ENCODE measurements at places on chromosomes 13 and 19.

DNA sequence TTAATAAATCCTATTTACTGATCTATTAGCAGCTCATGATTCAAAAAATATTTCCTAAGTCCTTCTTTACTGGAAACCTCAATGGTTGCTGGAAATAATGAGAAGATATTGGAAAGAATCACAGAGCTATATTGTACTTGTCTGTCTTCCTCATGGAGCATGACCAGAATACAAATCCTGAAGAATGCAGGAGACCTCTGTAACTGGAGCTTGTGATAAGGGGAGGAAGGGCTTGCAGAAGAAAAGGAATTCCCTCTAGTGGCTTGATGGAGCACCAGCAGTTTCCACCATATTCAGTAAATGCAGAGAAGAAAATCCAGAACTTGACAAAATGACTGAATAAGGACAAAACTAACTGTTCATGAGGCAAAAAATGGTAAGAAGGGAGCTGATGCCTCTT lies 1333.1 kb downstream of the EFNB2 start:
- no peak for DNase-seq

GRCh38 chr13:31947105-31947504 lies 84.5 kb upstream of the FRY start:
- DNase-seq: no peak

- no peak for DNase-seq
Observed at GRCh38 chr13:45133396-45134118, 13.2 kb downstream of the GTF2F2 start.

GRCh38 chr13:77079902-77080413 lies 53.0 kb upstream of the FBXL3 start:
- DNase-seq: no peak

GRCh38 chr19:52603558-52604207 lies 33.6 kb downstream of the ZNF701 start:
- peak; percentile 12 for DNase-seq

- no peak for DNase-seq
Observed at GRCh38 chr19:39428283-39429112, 7.3 kb downstream of the RPS16 start.

DNA sequence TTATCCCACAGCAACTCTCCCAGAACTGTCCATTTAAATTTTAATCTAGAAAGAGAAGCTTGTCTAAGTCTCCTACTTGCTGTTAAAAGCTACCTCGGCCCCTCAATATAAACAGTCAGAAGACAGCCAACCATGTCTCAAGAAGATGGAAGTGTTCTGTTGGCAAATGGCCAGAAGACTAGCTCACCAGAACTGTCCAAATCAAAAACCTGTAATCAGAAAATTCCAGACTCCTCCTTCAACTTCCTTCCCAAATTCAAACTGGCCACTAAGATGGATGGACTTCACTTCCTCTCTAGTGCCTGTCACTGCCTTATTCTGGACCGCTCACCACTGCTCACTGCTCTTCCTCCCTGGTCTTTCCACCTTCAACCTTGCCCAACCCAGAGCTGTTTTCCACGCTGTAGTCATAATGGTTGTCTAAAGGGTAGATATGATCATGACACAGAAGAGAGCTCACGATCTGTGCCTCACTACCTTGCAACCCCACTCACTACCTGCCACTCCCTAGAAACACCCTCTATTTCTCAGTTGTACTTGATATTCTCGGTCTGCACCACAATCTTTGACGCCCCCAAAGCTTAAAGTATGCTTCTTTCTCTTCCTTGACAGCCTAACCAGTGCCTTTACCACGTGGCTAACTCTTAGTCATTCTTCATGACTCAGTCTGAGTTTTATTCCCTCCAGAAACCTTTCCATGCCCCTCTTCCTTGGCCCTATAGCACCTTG lies 9.2 kb downstream of the FGF14 start:
- no peak for DNase-seq

GRCh38 chr13:71827241-71827640 lies 39.8 kb downstream of the DACH1 start:
- DNase-seq: no peak

DNA sequence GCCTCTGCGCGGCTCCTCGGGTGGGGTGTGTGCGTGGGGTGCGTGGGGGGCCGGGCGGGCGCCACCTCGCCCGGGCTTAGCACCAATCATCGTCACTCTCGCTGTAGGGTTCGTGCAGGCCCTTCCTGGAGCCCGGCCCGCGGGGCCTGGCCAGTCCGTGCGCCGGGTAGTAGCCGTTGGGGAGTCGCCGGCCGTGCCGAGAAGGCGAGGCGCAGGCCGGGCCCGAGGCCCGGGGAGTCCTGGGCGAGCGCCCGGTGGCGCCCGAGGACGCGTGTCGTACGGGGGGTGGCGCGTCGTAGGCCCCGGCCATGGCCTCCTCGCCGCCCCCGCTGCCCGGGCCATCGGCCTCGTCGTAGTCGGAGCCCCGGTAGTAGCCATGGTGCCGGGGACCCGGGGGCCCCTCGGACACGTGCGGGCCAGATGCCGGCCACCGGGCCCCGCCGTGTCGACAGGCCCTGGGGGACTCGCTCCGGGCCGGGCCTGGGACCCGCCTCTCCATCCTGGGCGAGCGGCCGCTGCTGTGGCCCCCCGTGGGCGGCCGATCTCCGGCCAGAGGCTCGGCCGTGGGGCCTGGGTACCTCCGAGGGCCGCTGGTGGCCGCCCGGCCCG lies 57.1 kb downstream of the IER2 start:
- no peak for DNase-seq
